ENCODE measurements at places on chromosomes 3 and 15. TPM values are rescaled to one million over a fixed set of nuclear protein-coding genes. Genes with fewer than 3 reads are reported as not detected.

TMCO5A gene
- not detected for polyA plus RNA-seq

RUBCN gene
- polyA plus RNA-seq: 8.7 TPM

ARNT2 gene
- 3.5 TPM for polyA plus RNA-seq

AADAC gene
- polyA plus RNA-seq: 9.1 TPM

C15orf62 gene
- 0.46 TPM for polyA plus RNA-seq

TRH gene
- not detected for polyA plus RNA-seq

EPHB3 gene
- polyA plus RNA-seq: 13.3 TPM

IGSF10 gene
- 0.27 TPM for polyA plus RNA-seq

RNF123 gene
- polyA plus RNA-seq: 21.8 TPM

CHST13 gene
- 0.08 TPM for polyA plus RNA-seq

ALG1L2 gene
- not detected for polyA plus RNA-seq

ACP3 gene
- polyA plus RNA-seq: 2.1 TPM

VILL gene
- 7.0 TPM for polyA plus RNA-seq

ALDH1A3 gene
- polyA plus RNA-seq: 12.7 TPM

SELENOT gene
- polyA plus RNA-seq: 11.2 TPM

DNASE1L3 gene
- 0.38 TPM for polyA plus RNA-seq

H1-8 gene
- polyA plus RNA-seq: not detected

DPPA4 gene
- polyA plus RNA-seq: not detected

THAP10 gene
- polyA plus RNA-seq: 0.87 TPM

NEIL1 gene
- polyA plus RNA-seq: 71.0 TPM

NOP10 gene
- polyA plus RNA-seq: 87.9 TPM
